ENCODE measurements at places on chromosomes 7 and 10. TPM values are rescaled to one million over a fixed set of nuclear protein-coding genes. Genes with fewer than 3 reads are reported as not detected.

METTL27 gene
- 0.42 TPM for total RNA-seq

GRCh38 chr7:158613481-158613880 is 25.9 kb upstream of the PTPRN2 start:
- peaks cover 11% of the 10 kb centered on the region for H3K4me1 ChIP-seq
- H3K4me3 ChIP-seq: no peak overlapping the region
- H3K27ac ChIP-seq: no peak overlapping the region
- DNase-seq: no peak
- H3K27me3 ChIP-seq: no peaks in the 10 kb centered on the region

- no peak overlapping the region for H3K4me3 ChIP-seq
- no peak overlapping the region for H3K27ac ChIP-seq
- peaks cover 5% of the 10 kb centered on the region for H3K4me1 ChIP-seq
- peaks cover 46% of the 10 kb centered on the region for H3K27me3 ChIP-seq
- no peaks in the 10 kb centered on the region for H3K36me3 ChIP-seq
- no peak for DNase-seq
Observed at GRCh38 chr10:47420305-47421056, 36.4 kb upstream of the ZNF488 start.

DNA sequence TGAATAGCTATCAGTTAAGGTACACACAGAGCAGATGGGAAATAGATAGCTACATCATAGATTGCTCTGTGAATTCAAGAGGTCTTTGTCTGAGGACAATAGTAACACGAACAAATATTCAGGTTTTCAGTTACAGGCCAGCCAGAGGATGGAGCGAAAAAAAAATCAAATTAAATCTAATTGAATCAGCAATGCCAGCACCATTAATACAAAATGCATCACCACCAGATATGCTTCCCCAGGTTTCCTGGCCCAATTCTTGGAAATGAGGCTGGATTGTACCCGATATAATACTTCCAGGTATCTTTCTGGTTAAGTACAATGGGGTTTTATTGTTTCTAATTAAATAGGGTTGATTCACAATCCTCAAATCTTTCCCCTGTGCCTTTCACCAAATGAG is 975.8 kb upstream of the AUTS2 start:
- H3K27me3 ChIP-seq: no peaks in the 10 kb centered on the region
- H3K4me3 ChIP-seq: no peak overlapping the region
- no peak overlapping the region for H3K27ac ChIP-seq
- no peaks in the 10 kb centered on the region for H3K36me3 ChIP-seq
- no peaks in the 10 kb centered on the region for H3K4me1 ChIP-seq
- no peak for DNase-seq
